ENCODE measurements at places on chromosomes 1 and 21.

- no peak for DNase-seq
Observed at GRCh38 chr1:156510709-156511108, 10.1 kb upstream of the MEF2D start.

- DNase-seq = no peak
Observed at GRCh38 chr1:84918726-84919336, 25.8 kb upstream of the LPAR3 start.

DNA sequence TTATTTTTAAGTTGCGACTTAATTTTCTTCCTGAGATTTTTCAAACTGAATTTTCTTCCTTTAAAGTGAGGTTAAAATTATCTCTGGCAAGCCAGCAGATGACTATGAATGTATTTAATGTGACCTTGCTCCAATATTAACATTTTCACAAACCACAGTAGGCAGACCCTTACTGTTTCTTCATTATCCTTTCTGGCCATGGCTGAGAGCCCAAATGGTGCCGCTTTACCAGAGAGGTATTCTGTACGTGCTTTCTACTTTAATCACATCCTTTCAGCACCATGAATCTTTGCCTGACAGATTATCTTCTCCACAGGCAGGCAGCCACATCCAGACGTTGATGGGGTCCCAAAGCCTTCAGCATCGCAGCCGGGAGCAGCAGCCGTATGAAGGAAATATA lies 129.6 kb downstream of the LRRC40 start:
- DNase-seq = no peak

GRCh38 chr1:156639601-156640101 lies 2.3 kb upstream of the BCAN start:
- no peak for DNase-seq

GRCh38 chr1:198776602-198777029 lies 137.8 kb downstream of the PTPRC start:
- no peak for DNase-seq

GRCh38 chr1:40706626-40707025 lies 15.1 kb downstream of the NFYC start:
- DNase-seq = no peak

GRCh38 chr1:16075337-16076030 lies 2.0 kb upstream of the FAM131C start:
- no peak for DNase-seq

- DNase-seq = no peak
Observed at GRCh38 chr21:42591170-42591869, 62.1 kb upstream of the PDE9A start.

DNA sequence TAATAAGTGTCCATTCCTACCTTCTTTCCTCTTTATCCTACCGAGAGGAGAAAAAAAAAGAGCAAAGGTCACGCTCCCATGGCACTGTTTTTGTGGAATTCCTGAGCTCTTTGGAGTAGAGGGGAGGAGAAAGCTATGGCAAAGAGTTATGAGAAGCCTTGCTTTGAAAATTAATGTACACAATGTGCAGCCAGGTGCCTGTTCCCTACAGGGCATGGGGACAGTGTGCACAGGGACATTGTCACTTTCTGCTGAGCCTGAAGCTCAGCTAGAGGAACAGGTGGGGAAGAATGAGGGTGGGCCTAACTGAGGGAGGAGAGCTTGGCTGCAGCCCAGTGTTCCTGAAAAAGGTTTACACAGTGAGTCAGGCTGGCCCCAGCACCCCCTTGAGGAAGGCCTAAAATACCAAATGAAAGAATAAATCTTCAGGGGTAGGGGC lies 66.1 kb downstream of the PLXNA2 start:
- no peak for DNase-seq

GRCh38 chr1:88191917-88192316 lies 492.2 kb upstream of the PKN2 start:
- no peak for DNase-seq

DNA sequence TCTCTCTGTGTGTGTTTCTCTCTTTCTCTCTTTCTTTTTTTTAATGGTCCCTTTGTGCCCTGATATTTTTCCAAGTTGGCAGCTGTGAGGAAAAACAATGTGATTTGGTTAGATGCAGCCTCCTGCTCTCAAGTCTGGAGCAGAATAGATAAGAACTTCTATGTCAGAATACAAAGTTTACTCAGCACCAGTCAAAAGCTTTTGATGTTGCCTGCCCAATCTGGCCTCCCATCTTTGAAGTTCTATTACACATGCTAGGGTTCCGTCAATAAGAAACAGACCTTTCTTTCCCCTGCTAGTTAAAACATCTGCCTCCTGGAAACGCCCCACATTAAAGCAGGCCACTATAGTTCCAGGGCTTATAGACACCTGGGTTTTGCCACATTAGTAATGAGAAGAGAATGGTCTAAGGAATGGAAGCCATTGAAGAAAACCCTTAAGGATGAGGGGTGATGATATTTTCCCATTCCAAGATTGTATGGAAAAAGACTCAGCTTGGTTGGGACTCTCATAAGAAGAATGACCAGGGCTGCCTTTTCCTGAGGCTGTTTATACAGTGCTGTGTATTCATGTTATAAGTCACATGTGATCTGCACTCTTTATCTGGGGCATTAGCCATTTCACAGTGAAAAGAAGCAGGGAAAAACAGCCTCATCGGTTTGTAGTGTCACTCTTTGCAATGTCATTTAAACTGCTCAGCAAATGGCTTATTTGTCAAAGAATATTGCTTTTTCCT lies 414.7 kb upstream of the PROX1 start:
- no peak for DNase-seq

GRCh38 chr1:27357281-27358037 lies 9.3 kb downstream of the MAP3K6 start:
- DNase-seq = peak; percentile 69

Data from neuronal stem cell (in vitro differentiated cells).